ENCODE measurements at places on chromosomes 16 and 17.

DNA sequence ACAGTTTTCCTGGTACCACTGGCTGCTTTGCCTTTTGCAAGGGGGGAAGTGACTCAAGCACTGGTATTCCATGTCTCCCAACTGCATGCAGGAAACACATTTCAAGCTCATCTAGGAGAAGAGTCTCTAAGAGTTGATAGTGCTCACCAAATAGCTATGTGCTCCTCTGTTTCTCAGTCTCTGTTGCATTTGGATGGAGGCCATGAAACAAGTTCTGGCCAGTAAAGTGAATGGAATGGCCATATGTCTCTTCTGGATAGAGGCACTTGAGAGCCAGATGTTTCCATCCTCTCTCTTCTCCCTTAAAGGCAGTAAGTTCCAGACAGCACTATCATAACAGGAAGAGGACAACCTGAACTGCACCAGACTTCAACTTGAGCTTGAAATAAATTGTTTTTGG is 60.6 kb downstream of the C16orf82 start:
- DNase-seq: no peak

DNA sequence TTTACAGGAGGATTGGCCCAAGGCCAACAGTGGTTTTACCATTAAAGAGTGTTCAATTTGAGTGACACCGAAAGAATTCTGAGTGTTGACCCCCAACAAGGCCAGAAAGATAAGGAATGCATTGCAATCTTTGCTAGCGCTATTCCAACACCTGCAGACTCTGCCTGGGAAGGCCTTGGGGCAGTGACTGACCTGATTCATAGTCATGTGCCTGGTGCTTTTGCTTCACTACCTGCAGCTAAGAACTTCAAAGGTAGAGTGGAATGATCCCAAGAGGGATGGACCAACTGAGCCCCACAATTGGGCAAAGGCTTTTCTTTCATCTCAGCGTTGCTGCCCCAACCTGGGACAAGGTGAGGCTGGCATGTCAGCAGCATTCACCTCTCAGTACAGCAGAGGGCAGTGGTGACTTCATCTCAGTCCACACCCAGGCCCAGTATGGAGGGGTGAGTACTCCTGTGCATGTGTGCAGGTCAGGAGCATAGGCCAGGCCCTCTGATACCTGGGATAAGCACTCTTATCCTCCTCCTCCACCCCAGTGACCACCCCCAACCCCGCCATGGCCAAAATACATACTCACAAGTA is 149.6 kb upstream of the GNAO1 start:
- no peak for DNase-seq

DNA sequence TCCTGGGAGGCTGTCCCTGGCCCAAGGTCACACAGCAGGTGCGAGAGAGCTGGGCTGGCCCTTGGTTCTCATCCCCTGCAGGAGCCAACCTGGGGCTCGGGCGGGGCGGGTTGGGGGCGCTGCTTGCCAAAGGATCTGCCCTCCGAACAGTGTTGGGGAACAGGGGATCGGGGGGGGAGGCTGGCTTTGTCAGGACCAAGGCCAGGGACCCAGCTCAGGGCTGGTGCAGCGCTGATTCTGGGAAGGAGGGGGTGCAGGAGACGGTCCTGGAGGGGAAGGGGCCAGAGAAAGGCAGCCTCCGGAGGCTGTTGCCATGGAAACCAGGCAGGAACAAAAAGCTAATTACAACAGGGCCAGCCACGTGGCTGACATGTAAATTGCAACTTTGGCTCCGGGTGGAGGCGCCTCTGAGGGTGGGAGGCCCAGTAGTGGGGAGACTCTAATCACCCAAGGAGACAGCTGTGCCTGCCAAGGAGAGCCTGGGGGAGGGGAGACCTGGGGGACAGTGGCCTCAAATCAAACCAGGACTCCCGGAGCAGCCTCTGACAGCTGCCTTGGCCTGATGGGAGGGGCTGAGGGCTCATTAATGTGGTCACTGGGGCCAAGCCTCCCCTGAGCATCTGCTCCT is 1.3 kb downstream of the TUBB3 start:
- no peak for DNase-seq

DNA sequence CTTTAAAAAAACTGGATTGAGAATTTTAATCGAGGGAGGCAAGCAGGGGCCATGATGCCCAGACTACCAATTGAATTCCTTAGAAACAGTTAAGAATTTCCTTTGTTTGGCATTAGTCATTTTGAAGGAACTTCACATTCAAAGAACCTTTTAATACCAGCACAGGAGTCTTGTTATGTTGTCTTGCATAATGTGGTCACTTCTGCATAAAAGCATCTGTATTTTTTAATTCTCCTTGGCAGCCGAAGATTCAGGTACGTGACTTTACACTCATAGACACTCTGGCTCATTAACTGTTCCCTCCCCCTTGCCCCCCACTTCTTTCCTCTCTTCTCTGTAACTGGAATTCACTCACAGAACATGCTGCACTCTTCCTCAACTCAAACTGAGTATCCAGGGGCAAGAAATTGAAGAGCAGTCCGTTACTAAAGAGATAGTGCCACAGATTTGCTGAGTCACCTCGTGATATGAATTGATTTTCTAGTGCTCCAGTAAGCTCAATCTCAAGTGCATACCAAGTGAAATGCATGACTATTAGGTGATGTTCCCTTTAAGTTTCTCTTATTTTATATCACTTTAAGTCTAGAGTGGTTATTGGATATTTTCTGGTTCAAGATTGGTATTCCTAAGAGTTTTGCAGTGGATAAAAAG is 572.2 kb upstream of the SOX9 start:
- DNase-seq: no peak

GRCh38 chr17:40480501-40481003 is 20.9 kb downstream of the TNS4 start:
- DNase-seq: peak; percentile 55

DNA sequence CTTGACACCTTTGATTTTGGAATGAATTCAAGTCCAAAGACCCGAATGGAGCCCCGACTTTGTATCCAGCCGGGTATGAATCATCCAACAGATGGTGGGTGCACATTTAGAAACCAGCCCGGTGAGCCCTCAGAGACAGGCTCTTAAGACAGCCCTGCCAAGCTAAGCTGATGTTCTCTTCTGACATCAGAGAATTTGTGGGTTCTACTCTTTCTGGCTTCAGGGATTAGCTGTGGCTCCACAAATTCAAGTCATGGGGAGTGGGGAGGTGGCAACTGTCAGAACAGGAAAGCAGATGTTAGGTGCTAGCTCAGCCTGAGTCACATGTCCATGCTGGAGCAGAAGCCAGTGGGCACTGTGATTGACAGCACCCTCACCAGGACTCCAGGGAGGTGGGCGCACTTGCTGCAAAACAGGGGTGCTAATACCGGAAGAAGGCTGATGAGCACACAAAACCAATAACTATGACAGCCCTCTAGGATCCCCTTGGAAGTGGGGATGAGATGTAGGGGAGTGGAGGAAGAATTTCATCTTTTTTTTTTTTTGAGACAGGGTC is 31.4 kb upstream of the XYLT2 start:
- DNase-seq: no peak

DNA sequence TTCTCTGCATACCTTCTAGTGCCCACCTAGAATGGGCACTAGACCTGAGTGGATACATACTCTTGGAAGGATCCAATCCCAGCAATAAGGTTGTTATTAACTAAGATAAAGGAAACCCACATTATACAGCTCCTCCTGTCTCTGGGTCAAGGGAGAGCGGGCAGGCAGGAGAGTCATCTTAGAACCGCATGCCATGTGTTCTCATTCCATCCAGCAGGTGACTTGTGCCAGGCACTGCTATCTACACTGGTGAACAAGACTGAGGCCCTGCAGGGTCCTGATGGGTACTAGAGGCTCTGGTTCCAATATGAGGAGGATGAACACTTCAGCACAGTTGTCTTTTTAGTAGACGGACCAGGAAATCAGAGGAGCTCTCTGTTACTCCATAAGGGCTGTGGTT is 5.9 kb upstream of the CD300H start:
- no peak for DNase-seq

GRCh38 chr17:67050471-67051154 is 6.3 kb downstream of the CACNG1 start:
- DNase-seq: no peak

GRCh38 chr16:19559242-19559910 is 3.9 kb downstream of the VPS35L start:
- no peak for DNase-seq

GRCh38 chr16:30094541-30095165 is 1.4 kb downstream of the YPEL3 start:
- DNase-seq: no peak

- DNase-seq: no peak
These were observed 22.7 kb downstream of the LCMT1 start for GRCh38 chr16:25134166-25134700.

DNA sequence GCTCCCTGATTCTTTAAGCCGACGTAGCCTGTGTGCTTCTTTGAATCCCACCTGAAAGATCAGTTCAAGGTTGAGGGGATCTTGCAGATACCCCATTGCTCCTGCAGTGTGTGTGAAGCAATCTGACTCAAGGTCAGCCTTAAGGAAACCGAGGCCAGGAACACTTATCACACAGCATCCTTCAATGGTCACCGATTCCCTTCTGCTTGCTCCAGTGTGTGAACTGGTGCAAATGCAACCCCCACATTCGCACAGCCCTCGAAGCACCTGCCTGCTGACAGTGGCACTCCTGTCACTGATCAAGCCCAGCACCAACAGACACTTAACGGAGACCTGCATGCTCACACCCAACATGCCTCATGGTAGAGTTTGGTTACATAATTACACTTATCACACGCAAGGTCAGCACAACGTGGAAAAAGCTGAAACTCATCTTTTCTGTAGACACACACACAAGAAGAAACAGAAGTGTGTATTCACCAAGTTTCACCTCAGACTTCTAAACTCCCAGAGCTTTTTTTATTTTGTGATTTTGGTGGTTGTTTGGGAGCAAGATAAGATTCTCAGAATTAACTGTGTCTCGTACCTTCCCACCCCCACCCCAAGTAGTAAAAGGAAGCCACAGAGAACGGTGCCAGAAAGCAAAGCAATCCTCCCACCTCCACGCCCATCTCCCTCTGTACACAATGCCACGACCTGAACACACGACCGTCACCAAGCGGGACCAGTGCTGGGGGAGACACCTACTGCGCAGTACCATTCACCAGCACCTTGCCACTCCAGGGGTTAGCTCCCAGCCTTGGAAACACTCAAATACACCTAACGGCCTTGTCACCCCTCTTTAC is 37.2 kb downstream of the LITAFD start:
- DNase-seq: no peak

DNA sequence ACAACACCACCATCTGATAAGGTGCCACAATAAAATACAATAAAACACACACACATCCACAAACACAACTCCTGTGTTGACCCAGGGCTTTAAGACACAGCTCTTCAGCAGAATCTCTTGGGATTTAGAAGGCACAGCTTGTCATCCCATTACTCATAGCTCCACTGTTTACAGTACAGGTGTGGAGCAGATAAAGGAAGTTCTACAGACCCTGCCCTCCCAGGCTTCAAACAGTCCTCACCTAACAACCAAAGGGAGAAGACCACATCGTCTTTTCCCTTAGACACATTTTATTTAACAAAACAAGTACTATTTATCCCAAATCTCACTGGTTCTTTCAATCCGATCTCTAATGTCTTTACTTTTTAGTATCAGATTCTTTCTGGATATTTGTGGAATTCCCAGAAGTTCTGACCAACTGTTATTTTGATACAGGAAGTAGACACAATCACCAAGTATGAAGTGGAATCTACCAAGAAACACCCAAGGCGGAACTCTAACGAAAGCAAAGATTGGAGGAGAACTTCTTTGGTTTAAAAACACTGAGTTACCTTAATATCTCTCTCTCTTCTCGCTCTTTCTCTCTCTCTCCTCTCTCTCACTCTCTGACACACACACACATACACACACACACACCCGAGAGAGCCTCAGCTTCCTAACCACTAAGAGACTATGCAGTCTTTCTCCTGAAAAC is 46.1 kb downstream of the CYTH1 start:
- DNase-seq: no peak

DNA sequence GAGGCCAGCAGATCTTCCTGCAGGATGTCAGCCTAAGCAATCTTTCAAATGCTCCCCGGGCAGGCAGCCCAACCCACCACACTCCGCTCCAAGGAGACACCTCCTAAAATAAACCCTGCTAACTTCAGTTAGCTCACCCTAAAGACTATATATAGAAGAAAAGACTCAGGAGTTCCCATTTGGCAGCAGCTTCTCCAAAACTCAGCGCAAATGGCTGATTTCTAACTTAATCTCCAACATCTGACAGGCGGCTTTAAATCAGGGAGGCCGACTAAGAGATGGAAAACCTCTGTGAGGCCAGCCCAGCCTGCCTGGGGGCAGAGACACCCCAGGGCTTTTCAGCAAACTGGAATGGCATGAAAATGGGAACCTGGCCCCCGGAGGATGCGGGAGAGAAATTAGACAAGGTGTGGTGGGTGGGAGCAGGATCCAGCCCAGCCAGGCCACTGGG is 91.6 kb downstream of the XYLT1 start:
- DNase-seq: no peak

GRCh38 chr17:67830440-67830839 is 5.1 kb downstream of the BPTF start:
- DNase-seq: no peak

- DNase-seq: no peak
These were observed 7.5 kb downstream of the N4BP1 start for GRCh38 chr16:48602356-48603014.

DNA sequence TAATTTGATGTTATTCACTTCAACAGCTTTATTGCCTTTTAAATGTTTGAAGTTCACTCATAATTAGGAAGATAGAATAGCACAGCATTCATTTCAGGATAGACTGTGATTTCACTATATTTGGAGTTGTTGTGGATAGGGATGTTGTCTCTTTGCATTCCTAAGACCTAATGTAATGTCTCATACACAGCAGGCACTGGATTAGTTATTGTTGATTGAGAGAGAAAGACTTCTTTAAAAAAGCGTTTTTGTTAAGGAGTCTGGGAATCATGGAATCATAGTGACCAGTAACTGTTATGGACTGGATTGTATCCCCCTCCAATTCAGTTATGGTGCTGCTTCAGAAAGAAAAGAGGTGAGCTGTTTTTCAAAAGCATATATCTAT is 122.0 kb downstream of the USP22 start:
- DNase-seq: no peak

- peak; percentile 62 for DNase-seq
These were observed 7.6 kb upstream of the NXPH3 start for GRCh38 chr17:49567871-49568694.

- DNase-seq: no peak
These were observed 179.3 kb downstream of the TMEM132E start for GRCh38 chr17:34758718-34759117.

DNA sequence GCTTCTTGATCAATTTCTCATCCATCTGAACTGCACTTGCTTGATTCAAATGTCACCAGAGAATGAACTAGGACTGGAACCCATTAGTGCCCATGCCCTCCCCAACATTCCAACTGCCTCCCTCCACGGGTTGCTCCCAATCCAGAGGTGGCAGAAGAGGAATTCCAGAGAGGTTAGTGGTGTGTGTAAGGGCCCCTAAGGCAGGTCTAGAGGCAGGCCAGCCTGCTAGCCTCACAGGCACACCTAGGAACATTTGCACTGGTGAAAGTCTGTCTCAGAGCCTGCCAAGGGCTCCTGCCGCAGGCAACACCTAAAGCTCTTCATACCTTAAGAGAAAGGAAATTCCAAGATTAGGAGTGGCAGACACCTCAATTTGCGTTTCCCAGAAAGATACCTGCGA is 21.2 kb upstream of the CMTM4 start:
- no peak for DNase-seq

- DNase-seq: no peak
These were observed 19.3 kb downstream of the TRPV2 start for GRCh38 chr17:16434662-16435061.
